ENCODE measurements at places on chromosomes 11 and 22.
A peak's percentile ranks its signal among the peaks of the same experiment; 100 is the strongest.

DNA sequence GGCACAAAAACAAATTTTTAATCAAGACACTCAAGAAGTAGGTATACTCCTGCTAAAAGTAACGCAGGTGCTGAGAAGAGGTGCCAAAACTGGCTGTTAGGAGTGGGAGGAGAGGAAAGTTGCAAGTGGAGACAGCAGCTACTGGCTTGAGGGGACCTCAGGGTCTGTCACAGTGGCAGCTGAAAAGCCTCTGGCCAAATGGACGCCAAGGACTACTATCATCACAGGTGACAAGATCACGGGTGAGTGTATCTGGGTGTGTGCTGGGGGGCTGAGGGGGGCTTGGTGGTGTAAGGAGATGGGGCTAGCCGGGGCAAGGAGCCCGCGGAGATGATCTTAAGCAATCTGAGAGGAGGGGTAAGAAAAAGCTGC, 687 bp downstream of the ZNF202 start:
- peak; percentile 22 for DNase-seq

GRCh38 chr11:70146895-70147520, 56.1 kb upstream of the FADD start:
- DNase-seq: no peak

GRCh38 chr11:60310407-60310998, 16.6 kb upstream of the MS4A6E start:
- no peak for DNase-seq

GRCh38 chr22:47718337-47718736, 955.9 kb downstream of the TBC1D22A start:
- no peak for DNase-seq

- DNase-seq: peak; percentile 45
Measured at GRCh38 chr22:21038405-21038804, 6.0 kb upstream of the SLC7A4 start.

DNA sequence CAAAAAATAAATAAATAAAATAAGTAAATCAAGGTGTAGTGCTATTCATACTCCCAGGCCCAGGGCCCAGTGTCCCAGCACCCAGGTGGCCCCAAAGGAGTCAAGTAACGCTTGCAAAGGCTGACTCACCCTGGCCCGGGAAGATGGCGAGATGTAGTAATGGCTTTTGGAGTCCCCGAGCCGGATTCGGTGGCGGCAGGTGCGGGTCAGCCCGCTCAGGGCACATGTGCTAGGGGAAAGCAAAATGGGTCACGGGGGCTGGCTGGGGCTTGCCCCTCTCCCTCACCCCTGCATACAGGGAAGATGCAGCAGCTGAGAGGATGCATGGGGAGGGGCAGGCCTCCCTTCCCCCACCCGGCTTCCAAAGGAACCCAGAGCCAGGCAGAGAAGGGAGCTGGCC, 11.0 kb upstream of the FADS3 start:
- no peak for DNase-seq

GRCh38 chr11:61579676-61580270, 1.1 kb downstream of the SYT7 start:
- no peak for DNase-seq

- no peak for DNase-seq
Measured at GRCh38 chr11:45362636-45363035, 76.5 kb upstream of the SYT13 start.

GRCh38 chr22:28992565-28993356, 68.9 kb downstream of the C22orf31 start:
- no peak for DNase-seq

GRCh38 chr11:121656328-121657090, 203.7 kb upstream of the SORL1-AS1 start:
- DNase-seq: peak; percentile 52

- no peak for DNase-seq
Measured at GRCh38 chr11:128565881-128566280, 21.5 kb downstream of the ETS1 start.

- DNase-seq: no peak
Measured at GRCh38 chr11:10441091-10441490, 14.0 kb upstream of the AMPD3 start.

DNA sequence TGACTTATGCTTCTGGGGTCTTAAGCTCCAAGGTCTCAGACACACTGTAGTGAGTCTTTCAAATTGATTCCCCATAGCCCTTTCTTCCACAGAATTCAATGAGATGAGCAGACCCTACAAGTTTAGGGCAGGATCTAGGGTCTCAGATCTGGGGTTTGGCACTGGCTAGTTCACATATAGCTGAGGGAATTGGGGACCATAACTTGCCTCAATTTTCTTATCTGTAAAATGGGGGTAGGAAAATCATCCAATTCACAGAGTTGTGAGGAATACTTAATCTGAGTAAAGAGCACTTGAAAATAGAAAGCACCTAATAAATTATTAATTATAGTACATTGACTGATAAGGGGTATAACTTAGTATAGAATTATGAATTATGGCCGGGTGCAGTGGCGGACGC, 5.9 kb upstream of the CCDC117 start:
- no peak for DNase-seq

DNA sequence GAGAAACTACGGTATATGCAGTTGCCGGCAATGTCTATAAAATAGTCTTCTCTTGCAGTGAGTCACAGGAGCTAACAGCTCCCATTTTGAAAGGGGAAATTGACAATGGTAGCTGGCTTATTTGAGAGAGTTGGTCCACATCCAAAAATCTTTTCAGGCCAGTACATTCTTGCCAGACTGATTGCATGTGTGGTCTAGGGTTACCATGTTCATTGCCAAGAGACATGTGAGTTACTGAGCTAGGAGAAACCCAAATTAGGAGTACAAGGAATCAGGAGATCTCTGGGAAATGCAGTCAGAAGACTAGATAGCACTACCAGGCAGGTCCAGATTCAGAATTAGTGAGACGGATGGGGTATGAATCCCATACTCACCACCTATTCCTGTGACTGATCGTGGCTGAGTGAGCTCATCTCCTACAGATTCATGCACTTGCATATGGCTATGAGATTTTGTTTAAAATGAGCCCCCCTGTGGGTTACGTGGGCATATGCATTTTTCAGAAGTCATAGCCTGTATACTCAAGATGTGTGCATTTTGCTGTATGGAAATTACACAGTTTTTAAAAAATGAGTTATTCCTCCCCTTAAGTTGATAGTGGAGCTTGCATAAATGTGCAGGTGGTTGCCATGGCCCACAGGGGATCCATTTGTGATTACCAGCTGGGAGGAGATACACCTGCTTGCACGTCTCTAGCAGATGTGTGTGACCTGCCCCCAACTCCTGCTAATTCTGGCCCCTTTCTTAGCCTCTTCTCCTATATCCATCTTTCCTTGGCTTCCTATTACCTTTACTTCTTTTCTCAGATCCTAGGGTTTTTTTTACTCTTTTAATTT, 102.7 kb downstream of the COMMD9 start:
- peak; percentile 34 for DNase-seq

DNA sequence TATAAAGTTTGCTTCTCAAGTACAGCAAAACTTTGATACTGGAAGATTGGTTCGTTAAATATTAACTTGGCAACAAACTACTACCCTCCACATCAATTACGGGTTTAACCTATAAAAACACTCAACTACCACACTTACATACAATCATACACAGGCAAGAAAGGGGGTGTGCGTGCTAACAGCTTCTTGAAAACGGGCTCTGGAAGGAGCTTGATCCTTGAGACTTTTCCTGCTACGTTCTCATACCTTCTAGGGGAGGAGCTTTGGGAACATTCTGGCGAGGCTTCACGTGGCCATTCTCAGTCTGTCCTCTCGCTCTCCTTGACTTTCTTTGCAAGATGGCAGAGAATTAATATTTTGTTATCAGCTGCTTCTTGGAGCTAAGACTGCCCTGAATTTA, 6.8 kb upstream of the ESAM start:
- DNase-seq: no peak

DNA sequence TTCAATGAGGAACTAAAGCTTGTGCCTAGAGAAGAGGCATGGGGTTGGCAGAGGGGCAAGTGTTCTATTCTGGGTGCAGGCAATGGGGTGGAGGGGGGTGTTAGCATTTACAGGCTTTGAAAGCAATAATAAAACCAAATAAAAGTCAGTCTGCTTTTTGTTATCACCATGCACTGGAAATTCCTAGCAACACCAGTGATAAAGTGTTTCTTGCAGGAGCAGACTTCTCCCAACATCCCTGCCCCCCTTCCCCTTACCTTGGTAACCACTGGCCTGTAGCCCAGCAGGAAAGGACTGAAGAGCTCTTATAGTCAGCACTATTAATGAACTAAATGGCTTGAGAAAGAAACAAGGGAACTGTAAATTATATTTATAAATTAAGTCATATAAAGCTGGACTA, 65.2 kb upstream of the SESN3 start:
- no peak for DNase-seq

DNA sequence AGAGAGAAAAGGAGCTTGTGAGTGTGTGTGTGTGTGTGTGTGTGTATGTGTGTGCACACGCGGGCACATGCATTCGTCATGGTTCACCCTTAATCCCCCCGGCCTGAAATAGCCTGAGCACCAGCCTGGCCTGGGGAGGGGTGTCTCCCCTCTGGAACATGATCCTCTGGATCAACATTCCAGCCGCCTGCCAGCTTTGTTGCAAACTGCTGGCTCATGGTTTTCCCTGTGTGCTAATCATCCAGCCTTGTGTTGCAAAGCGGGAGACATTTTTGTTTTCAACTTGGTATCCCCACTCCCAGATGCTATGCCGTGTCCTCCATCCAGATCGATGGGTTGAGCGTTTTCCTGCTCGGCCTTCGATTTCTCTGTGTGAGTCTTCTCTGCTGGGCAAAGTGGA, 94.3 kb downstream of the FEZ1 start:
- DNase-seq: peak; percentile 78

- DNase-seq: no peak
Measured at GRCh38 chr11:134485316-134485715, 73.3 kb upstream of the B3GAT1 start.

GRCh38 chr11:35057926-35058668, 80.9 kb upstream of the CD44 start:
- DNase-seq: no peak

DNA sequence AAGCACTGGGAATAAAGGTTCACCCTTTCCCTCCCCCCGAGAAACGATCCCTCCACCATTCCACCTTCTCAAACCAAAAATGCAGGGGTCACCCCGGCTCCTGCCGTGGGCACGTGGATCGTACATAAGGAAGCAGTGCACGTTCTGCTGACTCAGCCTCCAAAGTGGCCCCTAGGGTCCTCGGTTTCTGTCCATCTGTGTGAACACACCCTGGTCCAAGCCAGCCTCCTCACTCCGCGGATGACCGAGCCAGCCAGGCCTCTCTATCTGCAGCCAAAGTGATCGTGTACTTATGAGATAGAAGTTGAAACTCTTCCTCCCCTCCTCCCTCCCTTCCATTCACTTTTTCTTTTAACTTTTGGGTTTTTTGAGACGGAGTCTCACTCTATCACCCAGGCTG, 16.2 kb downstream of the C11orf24 start:
- DNase-seq: peak; percentile 48

Measured in right hindlimb (tissue), 1 donor.